Activated CD4-positive, CD25-positive, alpha-beta regulatory T cell (primary cell): ENCODE measurements at places on chromosomes 2 and 18.

DNA sequence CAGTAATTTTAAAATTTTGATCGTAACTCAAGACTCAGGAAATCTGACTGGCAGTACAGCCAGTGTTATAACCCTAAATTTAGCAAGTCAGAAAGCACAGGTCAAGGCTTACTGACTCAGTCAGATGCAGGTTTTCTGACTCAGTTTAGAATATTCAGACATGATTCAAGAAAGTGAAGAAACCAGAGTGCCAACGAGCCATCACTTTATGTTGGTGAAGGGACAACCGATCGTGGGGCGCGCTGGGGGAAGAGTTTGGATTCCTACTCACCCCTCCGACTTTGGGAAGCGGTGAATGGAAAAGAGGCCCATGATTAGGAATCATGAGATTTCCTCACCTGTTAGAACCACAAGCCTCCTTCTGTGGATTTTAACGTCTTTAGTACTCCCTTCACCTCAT lies 998 bp downstream of the RNF149 start:
- DNase-seq: no peak

- no peak for DNase-seq
Measured at GRCh38 chr2:8022908-8023640, 658.8 kb upstream of the ID2 start.

DNA sequence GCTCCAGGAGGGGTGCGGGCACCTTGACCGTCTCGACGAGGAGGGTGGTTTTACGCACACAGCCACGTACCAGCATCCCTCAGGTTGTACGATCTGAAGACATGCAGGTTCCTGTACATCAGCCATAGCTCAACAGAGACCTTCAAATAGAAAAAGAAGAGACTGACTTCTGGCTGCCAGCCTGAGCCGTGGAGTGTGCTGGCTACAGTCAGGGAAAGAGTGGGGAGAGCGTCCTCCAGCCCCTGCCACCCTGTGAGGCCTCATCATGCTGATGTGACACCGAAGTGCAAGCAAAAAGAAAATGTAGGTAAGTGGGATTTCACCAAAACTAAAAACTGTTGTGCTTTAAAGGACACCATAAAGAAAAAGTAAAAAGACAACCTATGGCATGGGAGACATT lies 47.0 kb downstream of the ADI1 start:
- DNase-seq: no peak

DNA sequence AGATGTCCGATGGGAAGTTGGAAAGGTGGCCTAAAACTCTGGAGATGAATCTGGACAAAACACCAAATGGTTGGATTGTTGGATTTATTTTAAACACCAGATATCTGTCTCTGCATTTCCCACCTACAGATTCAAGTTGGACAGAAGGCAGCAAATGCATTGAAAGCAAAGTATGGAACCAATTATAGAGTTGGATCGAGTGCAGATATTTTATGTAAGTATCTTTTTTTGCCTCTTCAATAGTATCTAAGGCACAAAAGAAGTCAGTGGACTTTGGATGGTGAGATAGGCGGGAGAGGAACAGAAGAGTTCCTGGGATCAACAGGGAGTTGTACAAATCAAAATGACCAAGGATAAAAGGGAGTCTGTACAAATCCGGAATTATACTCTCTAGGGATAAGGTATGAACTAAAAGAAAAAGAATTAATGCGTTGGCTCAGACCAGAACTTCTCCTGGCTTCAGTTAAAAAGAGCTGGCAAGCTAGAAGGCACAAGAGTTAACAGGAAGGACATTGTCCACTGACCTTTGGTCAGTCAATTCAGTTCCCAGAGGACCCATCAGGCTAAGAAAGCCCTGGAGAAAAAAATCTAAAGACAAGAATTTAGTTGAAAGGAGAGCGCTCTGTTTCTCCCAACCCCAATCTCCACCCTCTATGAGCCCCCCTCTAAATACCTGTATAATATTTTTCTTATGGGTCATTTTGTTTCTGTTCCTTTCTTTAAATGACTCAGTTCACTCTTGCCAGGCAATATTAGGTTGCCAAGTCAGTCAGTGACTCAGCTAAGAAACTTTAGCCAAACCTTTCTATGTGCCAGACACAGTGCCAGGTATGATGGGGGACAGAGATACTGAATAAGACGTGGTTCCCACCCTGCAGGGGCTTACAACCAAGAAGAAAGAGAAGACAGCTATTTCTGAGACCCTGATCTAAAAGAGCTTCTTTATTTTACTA lies 29.1 kb downstream of the CPO start:
- no peak for DNase-seq

DNA sequence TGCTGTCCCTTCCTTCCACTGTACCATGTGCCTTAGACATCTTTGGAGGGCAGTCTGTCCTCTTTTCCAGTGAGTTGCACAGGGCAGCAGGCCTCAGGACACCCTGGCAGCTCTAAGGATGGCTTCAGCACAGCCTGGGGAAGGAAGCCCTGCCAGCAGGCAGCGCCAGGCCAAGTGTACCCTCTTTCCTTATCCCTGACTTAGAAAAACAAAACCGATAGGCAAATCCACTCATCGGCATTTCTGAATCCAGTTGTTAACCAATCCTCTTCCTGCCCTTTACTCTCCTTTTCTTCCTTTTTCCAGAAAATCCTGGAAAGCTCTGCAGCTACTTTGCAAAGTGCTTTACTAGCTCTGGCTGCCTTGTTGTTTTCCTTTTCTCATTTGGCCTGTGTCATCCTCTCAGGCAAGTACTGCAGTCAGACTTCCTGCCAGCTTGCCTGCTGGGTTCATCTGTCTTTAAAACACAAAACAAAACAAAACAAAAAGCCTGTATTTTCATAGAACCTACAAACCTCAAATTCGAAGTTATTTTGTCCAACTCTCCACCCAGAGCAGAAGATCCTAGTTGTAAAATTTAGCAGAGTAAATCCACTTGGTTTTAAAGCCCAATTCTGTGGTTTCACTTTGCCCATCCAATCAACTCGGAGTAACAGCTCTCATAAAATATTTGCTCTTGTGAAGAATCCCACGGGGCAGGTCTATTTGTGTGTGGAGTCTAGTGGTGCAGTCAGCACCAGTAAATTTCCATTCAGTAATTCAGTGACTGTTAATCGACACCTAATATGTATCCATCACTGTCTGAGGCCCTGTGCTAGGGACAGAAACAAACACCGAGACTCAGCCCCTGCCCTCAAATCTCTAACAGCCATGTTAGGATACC lies 45.2 kb downstream of the PCBP1 start:
- no peak for DNase-seq

DNA sequence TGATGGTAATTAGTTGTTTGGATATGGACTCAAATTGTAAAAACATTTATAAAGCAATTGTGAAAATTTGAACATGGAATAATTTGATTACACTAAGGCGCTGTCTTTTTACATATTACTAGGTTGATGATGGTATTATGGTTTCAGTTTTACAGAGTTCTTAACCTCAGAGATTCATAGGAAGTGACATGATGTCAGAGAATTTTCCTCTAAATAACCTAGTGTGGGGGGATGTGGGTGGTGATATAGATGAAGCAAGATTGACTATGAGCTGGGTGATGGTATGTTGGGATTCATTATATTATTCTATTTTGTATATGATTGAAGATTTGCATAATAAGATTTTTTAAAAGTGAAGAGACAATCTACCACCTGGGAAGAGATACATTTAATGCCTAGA lies 45.9 kb upstream of the ATP5MC3 start:
- DNase-seq: no peak

DNA sequence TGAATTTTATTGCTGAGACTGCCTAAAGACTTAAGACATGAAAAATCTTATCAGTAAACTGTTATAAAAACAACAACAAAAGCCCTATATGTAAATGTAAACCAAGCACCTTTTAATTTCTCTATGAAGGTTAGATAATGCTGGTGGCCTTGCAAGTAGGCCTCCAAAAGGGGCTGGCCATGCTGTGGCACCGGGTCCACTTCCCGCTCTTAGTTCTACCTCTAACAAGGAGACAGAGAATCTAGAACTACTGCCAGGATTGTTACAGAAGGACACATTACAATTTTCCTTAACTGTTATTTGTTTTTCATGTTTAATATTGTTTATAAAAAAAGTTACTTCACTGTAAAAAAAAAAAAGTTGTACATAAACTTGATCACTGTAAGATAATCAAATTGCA lies 49.0 kb downstream of the UGP2 start:
- DNase-seq: no peak

- DNase-seq: no peak
Measured at GRCh38 chr18:77765468-77765867, 515.8 kb downstream of the GALR1 start.

DNA sequence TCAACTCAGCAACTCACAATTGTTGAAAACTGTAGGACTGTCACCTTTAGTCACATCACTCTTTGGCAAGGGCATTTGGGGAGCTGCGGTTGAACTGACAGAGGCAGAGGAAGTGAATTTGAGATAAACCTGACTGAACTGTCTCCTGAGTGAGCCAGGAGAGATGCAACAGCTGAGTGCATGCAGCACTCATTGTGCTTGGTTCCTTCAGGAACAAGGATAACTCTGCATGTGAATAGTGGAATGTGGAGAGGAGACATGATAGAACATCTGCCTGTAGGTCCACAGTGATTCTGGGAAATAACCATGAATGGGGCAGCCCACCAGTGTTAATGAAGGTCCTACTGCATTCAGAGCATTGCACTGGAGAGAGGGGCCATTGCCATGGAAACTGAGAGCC lies 494.7 kb downstream of the STK39 start:
- DNase-seq: no peak

DNA sequence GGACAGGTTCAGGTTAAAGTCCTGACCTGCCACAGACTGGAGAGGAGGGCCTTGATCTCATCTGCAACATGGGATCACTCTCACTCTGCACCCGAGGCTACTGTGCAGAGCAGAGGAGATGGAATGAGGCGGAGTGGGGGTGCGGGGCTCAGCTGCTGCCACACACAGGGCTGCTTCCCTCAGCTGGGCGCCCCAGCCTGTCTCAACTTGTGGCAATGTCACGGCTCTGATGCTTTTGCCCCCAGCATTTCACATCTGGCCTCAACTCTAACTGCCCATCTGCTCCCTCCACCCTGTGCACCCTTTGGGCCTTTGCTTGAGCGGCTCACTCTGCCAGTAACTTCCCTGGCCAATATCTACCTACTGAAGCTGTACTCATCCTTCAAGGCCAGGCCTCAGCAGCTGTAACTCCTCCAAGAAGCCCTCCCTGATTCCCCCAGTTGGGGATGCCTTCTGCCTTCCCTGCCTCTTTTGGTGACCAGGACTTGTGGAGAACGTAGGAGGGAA lies 70.3 kb downstream of the POLR1A start:
- DNase-seq: no peak
